ENCODE measurements at places on chromosomes 2 and 18. TPM values are rescaled to one million over a fixed set of nuclear protein-coding genes. Genes with fewer than 3 reads are reported as not detected.

DNA sequence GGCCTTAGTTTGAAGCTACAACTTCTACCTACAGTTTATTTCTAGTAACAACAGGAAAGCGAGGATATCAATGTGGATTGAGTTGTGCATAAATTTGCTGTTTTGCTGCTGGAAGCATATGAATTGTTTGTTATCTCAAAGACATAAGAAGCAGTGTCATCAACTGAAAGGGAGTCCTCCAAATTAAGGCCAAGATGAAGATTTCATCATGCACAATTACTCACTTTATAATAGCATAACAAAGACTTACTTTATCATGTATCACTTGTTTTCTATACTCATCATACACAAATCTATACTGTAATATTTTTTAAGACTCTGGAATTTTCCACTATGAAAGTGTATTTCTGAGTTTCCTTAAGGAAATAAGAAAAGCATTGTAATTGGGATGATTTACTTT, 136.1 kb upstream of the FANCL start:
- DNase-seq: no peak

GRCh38 chr2:217959723-217960122, 43.1 kb downstream of the TNS1 start:
- DNase-seq: no peak

GRCh38 chr2:113157897-113158753, 15.6 kb upstream of the PSD4 start:
- DNase-seq: no peak

DNA sequence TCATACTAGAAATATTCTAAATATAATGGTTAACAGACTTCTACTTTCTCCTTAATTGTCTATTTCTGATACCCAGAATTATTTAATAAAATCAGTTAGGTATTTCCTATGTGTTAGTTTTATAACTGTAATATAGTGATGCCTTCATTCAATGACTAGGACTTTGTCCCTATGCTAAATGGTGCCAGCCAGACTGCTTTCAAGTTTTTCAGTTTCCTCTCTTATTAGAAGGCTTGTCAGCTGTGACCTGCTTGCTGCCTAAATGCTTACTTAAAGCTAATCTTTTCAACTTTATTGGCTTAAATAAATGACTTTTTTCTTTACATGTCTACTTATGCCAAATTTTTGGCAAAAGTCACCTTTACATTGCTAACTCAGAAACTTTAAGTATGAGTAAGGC, 30.7 kb downstream of the BAZ2B start:
- no peak for DNase-seq

Gene IL36G
- total RNA-seq: not detected

Gene DOK6
- total RNA-seq: 9.6 TPM

Data from mucosa of gallbladder (tissue), 1 donor.